ENCODE measurements at places on chromosomes 4 and X.
A peak's percentile ranks its signal among the peaks of the same experiment; 100 is the strongest.

DNA sequence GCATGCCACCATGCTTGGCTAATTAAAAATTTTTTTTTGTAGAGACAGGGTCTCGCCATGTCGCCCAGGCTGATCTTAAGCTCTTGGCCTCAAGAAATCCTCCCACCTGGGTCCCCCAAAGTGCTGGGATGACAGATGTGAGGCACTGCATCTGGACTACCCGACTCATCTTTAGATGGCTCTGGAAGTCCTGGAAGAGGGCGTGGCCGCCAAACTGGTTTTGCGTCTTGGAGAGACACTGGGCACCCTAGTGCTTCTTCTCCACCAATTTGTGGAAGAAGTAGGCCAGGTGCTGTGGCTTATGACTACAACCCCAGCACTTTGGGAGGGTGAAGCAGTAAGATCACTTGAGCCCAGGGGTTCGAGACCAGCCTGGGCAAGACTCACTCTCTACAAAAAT is 47.6 kb downstream of the HOPX start:
- DNase-seq, result no peak

DNA sequence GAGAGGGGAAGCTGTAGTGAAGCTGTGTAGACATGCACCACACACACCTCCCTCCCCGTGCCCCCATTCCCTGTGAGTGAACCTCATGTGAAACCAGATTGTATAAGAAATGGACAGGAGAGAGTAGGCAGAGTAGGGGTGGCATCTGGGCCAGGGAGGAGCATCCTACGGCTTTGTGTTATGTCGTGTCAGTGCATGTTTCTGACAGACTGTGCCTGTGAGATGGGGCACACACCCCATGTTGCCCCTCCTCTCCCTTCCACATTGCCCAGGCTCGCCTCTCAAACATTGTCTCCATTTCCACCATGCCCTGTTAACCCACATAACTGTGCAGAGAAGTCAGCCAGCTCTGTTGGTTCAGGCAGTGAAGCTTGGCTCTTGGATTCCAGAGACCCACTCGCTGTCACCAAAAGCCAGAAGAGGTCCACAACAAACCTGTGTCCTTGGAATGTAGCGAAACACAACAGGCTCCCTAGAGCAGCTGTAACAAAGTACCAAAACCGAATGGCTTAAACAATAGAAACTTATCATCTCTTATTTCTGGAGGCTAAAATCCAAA is 56.1 kb downstream of the SLC9A6 start:
- DNase-seq, result no peak

DNA sequence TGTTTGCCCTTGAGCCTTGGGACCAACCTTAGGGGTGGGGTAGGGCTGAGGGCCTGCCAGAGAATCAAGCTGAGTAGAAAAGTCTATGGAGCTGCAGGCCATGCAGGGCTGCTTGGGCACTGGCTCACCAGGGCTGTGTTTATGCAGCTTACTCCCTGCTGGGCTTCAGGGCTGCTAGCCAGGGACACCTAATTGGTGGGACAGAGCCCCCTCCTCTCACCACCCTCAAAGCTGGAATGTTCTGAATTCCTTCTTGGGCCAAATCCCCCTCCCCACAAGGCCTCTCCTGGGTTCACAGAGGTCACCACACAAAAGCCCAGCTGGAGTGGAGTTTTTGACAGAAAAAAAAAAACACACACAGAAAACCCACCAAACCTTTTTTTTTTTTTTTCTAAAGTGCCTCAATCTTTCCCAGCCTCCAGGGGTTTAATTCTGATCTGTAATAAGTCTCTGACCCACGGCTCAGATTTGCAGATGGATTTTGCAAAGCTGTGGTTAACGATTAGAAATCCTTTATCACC is at the start of gene CLDN2:
CLDN2 (plus strand) TSS at position 471 of the 521 bp plus-strand sequence. CDS start 7,827 bp downstream, outside the sequence.
- no peak for DNase-seq

DNA sequence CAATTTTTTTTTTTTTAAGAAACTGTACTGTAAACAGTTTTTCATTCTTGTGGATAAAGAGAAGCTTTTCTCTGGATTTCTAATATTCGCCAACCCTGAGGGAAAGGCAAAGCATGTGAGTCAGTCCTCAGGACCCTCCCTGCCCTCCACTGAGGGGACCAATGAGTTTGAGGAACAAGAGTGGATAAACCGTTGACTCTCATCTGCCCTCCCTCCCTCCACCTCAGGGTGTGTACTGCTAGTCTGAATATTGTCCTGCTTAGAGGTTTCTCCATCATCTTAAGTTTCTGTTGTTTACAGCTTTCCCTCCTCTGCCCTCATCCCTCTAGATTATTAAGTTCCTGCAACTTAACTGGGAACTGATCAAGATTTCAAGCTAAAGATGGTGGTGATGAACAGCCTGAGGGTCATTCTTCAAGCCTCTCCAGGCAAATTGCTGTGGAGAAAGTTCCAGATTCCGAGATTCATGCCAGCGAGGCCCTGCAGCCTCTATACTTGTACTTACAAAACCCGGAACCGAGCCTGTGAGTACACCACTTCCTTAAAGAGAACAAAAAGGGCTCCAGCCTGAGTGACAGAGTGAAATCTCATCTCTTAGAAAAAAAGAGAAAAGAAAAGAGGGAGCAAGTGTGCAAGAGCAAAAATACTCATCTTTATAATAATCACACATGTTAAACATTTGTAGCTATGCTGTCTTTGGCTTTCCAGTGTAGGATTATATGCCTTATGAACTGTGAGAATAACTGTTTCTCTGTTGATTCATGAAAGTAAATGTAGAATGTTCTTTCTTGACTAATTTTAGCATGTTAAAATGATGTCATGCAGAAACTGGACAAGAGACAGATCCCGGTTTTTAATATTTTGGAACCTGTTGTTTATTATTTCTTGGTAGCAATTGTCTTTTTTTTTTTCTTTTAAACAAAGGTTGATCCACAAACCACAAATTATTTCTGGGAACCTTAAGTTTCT is 11.9 kb downstream of the CA5B start:
- DNase-seq, result peak; percentile 27

- peak; percentile 94 for DNase-seq
These were observed 51.2 kb downstream of the TBL1X start for GRCh38 chrX:9515973-9516538.

GRCh38 chrX:150038315-150038714 is 100.0 kb upstream of the EOLA2 start:
- no peak for DNase-seq

DNA sequence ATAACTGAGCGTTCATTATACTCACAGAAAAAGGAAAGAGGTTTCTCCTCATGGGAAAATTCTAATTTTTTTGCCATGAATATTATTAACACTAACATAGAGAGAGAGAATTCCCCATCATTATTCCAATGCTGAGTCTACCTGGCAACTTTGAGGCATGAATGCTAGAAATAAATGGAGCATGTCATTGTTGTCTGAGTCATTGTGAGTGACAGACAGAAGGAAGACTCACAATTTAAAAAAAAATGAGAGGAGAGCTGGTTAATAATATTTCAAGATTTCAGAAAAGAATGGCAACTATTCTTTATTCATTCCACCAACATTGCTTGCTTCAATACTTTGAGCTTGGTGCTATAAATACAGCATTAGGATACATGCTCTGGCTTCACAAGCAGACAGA is 170.4 kb upstream of the HS3ST1 start:
- no peak for DNase-seq

DNA sequence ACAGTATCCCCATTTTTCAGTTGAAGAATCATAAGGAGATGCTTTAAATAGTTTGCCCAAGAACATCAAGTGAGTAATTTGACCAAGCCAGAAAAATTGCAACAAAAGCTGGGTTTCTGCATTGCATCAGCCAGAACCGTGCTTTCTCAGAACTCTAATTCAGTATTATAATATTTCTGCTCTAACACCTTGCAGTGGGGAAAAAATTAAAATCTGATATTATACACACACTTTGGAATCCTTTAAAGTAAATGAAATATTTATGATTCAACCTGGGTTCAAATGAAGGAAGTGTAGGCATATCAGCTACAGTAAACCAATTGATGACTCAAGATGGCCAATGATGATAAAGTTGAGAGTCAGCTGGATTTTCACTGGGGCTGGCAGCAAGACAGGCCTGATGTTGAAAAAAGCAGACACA is 387.6 kb upstream of the ZFP42 start:
- DNase-seq, result no peak

DNA sequence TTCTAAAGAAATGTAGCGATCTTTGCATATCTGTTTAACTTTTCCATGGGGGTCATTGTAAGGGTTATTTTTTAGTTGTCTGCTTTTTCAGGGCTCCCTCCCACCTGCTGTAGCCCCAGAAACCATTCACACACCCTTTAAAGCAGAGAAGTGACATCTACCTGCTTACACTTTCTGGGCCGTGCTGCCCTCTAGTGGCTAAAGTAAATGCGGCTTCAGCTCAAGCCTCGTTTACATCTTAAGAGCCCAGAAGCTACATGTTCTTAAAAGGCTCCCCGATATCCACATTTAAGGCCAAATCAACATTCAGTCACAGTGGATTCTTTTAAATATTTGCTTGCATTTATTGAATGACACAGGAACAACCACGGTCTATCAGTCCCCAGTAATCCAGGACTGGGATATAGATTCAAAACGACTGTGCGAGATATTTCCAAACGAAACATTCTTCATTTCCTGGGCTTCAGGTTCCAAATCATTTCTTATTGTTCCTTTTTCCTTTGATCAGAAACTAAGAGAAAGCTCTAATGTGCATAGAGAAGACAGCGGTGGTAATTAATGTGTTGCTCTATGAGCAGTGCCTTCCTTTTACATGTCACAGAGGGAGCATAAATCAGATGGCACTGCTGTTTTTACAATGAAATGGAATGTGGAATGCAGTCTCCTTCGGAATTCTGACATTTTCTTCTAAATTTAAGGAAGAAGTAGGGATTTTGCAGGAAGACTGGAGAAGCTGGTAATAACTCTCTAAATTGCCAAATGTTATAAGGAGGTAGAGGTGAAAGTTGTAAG is 119.9 kb downstream of the RASGEF1B start:
- peak; percentile 82 for DNase-seq

DNA sequence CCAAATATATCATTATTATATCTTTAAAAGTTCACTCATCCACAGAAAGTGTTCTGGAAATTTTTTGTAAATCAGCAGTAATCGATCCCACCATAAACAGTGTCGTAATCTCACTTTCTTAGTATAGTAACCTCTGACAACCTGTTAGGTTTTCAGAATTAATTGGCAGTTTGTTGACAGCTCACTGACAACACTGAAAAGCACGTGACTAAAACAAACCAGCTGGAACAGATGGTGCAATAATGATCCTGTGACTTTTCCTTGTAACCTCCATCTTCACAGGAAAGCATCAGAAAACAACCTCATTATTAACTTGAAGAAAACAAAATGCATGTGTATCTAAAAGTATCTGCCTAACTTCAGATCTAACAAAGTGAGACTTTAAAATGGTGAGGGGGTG is 48.5 kb downstream of the FSTL5 start:
- no peak for DNase-seq

DNA sequence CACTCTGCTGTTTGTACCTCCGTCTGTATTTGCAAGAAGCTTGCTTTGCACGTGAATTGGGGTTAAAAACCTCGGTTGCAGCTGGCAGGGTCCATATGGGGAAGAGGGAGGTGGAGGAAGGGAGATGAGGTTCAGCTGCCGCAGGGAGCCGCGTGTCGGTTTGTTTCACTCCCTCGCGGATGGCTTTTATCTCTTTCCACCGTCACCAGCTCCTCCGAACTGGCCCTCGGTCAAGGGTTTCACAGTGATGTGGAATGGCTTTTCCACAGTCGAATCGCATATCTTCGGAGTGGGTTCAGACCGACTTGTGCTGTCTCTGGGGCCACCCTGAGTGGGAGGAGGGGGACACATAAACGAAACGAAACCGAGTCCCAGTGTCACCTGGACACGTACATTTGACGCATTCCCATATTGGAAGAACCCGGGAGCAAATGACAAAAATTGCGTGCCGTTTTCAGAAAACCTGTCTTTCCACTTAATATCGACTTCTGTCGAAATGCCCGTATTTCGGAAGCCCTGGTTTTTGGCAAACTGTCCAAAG is 929 bp downstream of the ZBTB33 start:
- peak; percentile 59 for DNase-seq

- no peak for DNase-seq
These were observed 4.8 kb upstream of the RELL1 start for GRCh38 chr4:37690976-37691375.

DNA sequence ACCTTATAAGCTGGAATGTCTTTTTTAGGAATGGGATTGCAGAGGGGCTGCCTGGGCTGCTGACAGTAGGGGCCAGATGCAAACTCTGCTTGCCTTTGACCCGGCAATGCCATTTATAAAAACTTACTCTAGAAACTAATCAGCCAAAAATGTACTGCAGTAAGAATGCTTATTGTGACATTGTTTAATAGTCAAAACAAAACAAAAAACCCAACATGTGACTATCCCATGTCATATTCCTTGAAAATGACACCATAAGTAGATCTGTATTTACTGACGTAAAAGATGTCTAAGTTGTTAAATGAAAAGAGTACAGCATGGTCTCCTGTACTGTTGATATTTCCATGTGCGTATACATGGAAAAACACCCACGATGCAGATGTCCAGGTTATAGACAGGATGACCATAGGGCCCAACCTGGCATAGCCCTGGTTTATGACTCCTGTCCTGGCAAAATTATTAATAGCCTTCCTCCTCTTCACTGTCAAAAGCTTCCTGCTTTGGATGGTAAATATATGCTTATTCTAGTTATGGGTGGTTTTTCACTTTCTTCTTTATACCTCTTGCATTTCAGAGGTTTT is 138.9 kb downstream of the PTTG2 start:
- no peak for DNase-seq

DNA sequence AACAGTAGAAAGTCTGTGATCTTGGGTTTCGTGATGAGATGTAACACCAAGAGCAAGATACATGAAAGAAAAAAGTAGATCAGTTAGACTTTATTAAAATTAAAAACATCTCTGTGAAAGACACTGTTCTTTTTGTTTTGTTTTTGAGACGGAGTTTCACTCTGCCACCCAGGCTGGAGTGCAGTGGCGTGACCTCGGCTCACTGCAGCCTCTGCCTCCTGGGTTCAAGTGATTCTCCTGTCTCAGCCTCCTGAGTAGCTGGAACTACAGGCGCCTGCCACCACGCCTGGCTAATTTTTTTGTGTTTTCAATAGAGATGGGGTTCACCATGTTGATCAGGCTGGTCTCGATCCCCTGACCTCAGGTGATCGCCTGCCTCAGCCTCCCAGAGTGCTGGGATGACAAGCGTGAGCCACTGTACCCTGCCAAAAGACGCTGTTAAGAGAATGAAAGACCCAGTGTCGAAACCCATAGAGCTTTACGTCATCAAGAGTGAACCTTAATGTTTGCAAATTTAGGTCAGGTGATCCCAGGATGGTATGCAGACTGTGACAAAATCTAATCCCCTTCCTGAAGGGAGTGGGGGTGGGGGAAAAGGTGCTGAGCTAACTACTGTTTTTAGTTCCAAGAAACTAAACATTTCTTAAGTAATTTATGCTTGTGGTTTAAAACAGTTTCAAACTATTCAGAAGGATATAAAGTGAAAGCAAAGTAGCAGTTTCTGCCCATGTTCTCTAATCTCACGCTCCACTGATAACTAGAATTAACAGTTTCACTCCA is 8.0 kb downstream of the OFD1 start:
- DNase-seq, result peak; percentile 27

- no peak for DNase-seq
These were observed 39.6 kb downstream of the SOWAHB start for GRCh38 chr4:76858319-76858718.

GRCh38 chr4:38193236-38193863 is 233.2 kb downstream of the PTTG2 start:
- DNase-seq, result no peak

GRCh38 chrX:30889147-30890140 is at the start of gene TAB3:
TSS of gene TAB3 (minus strand) at chrX:30889254. CDS start at chrX:30859588, 29,666 bp downstream.
- DNase-seq, result peak; percentile 95

GRCh38 chrX:133370696-133371275 is 44.5 kb downstream of the GPC4 start:
- DNase-seq, result no peak
